ENCODE measurements at places on chromosomes 3 and 15. TPM values are rescaled to one million over a fixed set of nuclear protein-coding genes. Genes with fewer than 3 reads are reported as not detected.
A peak's percentile ranks its signal among the peaks of the same experiment; 100 is the strongest.

Gene KNL1
- total RNA-seq: 0.89 TPM

DNA sequence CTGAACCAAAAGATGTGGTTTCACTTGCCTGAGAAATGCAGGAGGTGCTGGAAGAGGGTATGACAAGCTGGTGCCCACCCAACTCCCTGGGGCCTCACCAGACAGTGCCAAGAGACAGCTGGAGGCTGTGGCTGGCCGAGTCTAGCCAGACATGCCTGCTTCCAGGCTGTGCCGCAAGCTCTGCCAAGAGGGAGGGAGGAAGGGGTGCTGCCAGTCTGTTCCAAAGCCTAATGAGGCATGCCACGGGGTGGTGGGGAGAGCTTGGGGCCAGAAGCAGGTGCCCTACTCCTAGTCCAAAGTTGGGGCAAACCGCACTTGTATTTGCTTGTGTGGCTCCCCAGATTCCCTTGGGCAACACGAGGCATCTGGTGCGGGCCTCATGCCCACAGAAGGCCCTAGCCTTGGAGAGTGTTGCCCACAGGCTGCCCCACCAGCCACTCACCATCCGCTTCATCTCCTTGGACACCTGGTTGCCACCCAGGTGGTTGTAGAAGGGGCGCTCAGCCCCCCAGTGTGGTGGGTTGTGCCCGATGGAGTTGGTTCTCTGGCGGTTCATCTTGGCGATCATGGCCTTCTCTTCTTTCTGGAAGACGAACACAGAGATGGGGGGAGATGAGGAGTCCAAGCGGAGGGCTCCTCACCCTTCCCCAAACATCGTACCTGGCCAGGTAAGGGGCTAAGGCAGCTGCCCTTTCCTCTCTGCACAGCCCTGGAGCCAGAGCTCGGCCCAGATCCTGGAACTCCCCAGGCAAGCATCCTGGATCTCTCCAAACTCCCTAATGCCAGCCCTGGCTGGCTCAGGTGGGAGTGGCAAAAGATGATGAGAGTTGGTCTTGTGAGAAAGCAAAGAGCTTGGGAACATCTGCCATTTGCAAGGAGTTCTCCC is 123.4 kb downstream of the SEC22A start:
- peak; percentile 65 for DNase-seq

DNA sequence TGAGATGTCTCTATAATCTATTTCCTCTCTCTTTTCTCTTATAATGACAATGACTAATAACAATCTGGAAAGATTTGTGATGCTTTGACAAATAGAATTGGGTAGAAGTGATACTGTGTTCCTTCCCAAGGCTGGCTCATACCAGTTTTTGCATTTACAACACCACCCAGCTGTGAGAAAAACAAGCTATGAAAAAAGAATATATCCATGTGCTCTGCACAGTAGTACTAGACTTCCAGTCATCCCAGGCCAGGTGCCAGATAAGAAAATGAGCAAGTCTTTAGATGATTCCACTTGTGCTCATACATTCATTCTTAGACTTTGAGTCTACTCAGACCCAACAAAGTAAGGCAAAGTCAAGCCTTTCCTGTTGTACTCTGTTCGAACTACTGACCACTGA is 350.2 kb upstream of the POU1F1 start:
- DNase-seq: no peak

DNA sequence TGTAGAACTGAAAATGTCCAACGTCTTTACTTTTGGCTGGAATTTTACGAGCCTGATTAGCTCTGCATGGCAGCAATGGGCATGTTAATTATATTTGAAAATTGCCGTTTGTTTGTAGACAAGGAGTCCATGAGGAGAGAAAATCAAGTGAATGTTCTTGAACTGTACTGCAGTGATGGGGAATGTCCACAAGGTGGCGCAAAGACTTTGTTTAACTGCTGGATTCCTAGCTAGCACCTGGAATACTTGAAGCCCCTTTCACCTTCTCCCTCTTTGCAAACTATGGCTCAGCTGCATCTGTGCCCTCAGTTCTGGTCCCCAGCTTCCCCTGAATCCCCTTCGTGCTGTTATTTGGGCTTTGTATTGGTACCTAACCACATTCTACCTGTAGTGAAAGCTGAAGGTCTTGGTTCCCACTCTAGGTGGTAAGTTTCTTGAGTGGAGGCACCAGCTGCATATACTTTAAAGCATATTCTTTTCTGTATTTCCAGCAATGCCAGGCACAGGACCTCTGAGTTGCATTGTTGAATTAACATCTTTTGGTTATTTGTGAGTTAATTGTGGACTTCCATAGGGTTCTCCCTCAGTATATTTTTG is 25.3 kb downstream of the EXOG start:
- peak; percentile 51 for DNase-seq

GRCh38 chr15:92906020-92906419 is 5.9 kb downstream of the CHD2 start:
- DNase-seq: no peak

Gene BHLHE40
- 26.8 TPM for total RNA-seq

GRCh38 chr15:94263341-94264273 is 32.2 kb downstream of the MCTP2 start:
- DNase-seq: no peak

Gene ETV5
- 3.4 TPM for total RNA-seq

Gene FEZF2
- not detected for total RNA-seq

Gene NANOGP8
- not detected for total RNA-seq

DNA sequence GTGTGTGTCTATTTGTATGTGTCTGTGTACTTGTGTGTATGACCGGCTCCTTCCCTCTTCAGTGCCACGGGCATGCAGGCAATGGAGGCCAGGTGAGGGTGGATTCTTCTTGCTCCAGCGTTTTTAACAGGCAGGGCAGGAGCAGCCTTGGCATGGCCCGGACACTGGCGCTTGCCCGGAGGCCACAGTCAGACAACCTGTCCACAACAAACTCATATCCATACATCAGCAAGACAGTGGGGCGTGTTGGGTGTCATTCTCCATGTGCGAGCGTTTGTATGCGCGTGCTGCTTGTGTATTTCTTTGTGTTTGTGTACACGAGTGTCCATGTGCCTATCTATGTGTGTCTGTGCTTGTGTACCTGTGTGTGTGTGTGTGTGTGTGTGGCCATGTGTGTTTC is 29.8 kb downstream of the PTH1R start:
- DNase-seq: peak; percentile 18

Gene NRG4
- total RNA-seq: not detected

- DNase-seq: peak; percentile 54
Measured at GRCh38 chr3:52593103-52593502, 56.7 kb downstream of the UQCC5 start.

Gene ATP8B4
- 3.1 TPM for total RNA-seq

DNA sequence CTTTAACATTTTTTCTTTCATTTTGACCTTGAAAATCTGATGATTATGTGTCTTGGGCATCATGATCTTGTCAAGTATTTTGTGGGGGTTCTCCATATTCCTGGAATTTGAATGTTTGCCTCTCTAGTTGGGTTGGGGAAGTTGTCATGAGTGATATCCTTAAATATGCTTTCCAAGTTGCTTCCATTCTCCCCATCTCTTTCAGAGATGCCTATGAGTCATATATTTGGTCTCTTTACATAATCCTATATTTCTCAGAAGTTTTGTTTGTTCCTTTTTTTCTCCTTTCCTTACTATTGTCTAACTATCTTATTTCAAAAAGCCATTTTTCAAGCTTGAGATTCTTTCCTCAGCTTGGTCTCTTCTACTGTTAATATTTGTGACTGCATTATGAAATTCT is 69.0 kb upstream of the CCDC80 start:
- no peak for DNase-seq

Gene NR2F2
- 18.0 TPM for total RNA-seq

Gene DNAJB11
- 23.6 TPM for total RNA-seq

GRCh38 chr3:2544718-2545117 is 446.1 kb downstream of the CNTN4 start:
- no peak for DNase-seq

Gene CPOX
- 12.1 TPM for total RNA-seq

Gene AGTR1
- 2.2 TPM for total RNA-seq

DNA sequence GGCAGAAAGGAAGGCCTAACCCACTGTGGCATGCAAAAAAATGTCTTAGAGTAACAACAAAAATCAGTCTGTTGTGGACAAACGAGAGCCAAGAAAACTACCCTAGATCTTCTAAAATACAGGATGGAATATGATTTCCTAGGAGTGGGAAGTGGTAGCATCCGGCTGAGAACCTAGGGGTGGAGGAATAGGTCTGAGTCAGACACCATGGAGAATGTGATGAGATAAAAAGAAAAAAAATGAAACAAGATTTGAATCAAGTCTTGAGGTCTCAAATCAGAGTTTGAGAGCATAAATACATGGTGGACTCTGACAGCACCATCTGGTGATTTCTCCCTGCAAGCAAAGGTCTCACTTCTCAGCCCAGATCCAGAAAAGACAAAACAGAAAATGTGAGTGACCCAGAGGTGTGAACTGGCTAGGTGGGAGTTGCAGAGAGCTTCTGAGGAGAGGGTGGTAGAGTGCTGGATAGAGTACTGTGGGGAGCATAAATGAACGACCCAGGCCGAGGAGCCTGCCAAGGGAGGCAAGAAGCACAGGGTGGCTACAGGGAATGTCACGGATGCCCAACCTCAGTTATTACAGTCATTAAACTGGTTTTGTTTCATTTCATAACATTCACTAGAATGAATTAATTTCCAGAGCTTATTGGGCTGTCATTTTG is 27.6 kb upstream of the VEPH1 start:
- no peak for DNase-seq

GRCh38 chr3:151074256-151074655 is 11.2 kb upstream of the MED12L start:
- no peak for DNase-seq

Gene IL12A
- total RNA-seq: 0.32 TPM

GRCh38 chr3:119313461-119313860 is 19.3 kb downstream of the ARHGAP31 start:
- no peak for DNase-seq

DNA sequence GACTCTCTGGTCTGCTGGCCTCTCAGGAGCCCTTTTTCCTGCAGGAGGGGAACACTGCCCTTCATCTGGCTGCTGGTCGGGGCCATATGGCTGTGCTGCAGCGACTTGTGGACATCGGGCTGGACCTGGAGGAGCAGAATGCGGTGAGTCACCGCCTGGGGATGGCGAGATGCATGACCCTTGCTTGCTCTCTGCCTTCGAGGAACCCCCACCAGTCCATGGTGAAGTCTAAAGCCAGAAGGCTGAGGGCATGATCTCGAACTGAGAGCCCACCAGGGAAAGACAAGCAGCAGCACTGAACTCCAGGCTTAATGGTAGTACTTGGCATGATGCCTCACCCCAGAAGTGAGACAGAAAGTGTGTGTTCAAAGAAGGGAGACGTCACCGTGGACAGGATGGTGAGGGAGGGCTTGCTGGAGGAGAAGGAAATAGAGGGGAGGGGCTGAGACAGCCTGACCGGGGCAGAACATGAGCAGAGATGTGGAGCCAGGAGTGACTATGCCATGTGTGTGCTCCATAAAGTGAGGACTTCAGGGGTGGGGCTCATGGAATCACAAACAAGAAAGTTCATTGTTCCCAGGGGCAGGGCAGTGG is 19.2 kb downstream of the ANKDD1A start:
- no peak for DNase-seq

GRCh38 chr3:80227216-80227615 is 459.4 kb upstream of the ROBO1 start:
- DNase-seq: no peak

Gene SPESP1
- 4.2 TPM for total RNA-seq

DNA sequence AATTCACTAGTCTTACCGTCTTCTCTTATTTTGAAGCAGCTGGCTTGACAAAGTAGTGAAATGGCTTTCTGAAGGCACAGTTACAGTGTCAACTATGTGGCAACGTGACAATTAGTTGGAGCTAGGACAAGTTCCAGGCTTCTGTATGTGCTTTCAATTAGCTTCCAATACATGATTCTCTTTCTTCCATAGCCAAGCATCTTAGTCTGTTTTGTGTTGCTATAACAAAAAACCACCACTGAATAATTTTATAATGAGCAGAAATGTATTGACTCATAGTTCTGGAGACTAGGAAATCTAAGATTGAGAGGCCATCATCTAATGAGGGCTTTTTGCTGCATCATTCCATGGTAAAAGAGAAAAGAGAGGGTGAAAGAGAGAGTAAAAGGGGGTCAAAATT is 365.1 kb upstream of the PLSCR5 start:
- DNase-seq: no peak

- no peak for DNase-seq
Measured at GRCh38 chr3:67947808-67948508, 293.5 kb upstream of the SUCLG2 start.

Gene FBXO40
- 228 TPM for total RNA-seq

Gene SNAPC5
- total RNA-seq: 39.2 TPM

Gene SEMA6D
- total RNA-seq: 19.7 TPM

GRCh38 chr3:40585381-40586016 is 60.7 kb downstream of the ZNF621 start:
- DNase-seq: no peak

GRCh38 chr3:30607032-30607833 is 832 bp downstream of the TGFBR2 start:
- DNase-seq: peak; percentile 85

Gene COL7A1
- total RNA-seq: 24.5 TPM

- DNase-seq: no peak
Measured at GRCh38 chr3:54235998-54236397, 113.6 kb downstream of the CACNA2D3 start.

Gene FBXW12
- not detected for total RNA-seq

Gene BFSP2
- total RNA-seq: not detected

GRCh38 chr3:38964204-38964603 is 87.5 kb downstream of the SCN11A start:
- no peak for DNase-seq

- no peak for DNase-seq
Measured at GRCh38 chr3:116020989-116021388, 397.7 kb downstream of the GAP43 start.

- no peak for DNase-seq
Measured at GRCh38 chr3:63927422-63928280, 15.5 kb upstream of the SCAANT1 start.

Gene NLGN1
- total RNA-seq: 10.5 TPM

All from left ventricle myocardium superior (tissue), 1 donor.